ENCODE measurements at places on chromosomes 6 and 20.

GRCh38 chr6:16681260-16681873 is 79.9 kb downstream of the ATXN1 start:
- no peak for DNase-seq

DNA sequence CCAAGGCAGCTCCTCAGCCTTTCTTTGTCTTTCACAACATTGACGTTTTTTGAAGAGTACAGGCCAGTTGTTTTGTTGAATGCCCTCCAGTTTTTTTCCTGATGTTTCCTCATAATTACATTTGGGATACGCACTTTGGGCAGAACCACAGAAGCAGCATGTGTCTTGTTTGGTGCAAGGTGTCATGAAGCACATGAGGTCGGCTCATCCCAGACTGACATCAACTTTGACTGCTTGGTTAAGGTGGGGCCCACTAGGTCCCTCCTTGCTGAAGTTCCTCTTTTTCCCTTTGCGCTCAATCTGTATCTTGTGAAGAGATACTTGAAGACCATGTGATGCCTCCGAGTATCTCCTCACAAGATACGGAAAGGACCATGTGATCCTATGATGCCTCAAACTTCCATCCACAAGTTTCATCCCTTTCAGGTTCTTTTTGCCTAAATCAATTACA is 10.5 kb downstream of the SNAI1 start:
- peak; percentile 40 for DNase-seq

GRCh38 chr6:142954844-142955243 is 9.9 kb upstream of the HIVEP2 start:
- no peak for DNase-seq

GRCh38 chr20:22909436-22909835 is 125.7 kb upstream of the SSTR4 start:
- no peak for DNase-seq

- DNase-seq, result no peak
These were observed 42.7 kb upstream of the MYL9 start for GRCh38 chr20:36498386-36499179.

- no peak for DNase-seq
These were observed 60.4 kb downstream of the COL19A1 start for GRCh38 chr6:69926745-69927144.

DNA sequence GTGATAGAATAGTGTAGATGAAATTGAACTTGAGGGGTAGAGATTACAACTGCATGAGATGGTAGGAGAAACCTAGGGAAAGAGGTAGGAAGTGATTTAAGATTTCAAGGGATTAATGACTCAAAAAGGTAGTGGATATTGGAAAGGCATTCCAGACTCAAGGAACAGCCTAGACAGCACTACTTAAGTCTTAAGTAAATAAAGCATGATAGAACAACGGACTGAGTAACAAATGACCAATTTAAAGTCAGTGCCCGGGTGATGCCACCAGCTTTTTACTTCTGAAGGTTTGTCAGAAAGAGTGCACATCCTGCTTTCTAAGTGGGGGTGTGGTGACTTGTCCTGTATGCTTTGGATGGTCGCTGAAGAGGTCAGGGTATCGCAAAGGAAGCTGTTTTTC is 81.8 kb downstream of the PHACTR1 start:
- no peak for DNase-seq

- no peak for DNase-seq
These were observed 13.5 kb downstream of the DYNLT1 start for GRCh38 chr6:158630938-158631616.

GRCh38 chr6:43454290-43454695 is 1.1 kb downstream of the DLK2 start:
- peak; percentile 51 for DNase-seq

DNA sequence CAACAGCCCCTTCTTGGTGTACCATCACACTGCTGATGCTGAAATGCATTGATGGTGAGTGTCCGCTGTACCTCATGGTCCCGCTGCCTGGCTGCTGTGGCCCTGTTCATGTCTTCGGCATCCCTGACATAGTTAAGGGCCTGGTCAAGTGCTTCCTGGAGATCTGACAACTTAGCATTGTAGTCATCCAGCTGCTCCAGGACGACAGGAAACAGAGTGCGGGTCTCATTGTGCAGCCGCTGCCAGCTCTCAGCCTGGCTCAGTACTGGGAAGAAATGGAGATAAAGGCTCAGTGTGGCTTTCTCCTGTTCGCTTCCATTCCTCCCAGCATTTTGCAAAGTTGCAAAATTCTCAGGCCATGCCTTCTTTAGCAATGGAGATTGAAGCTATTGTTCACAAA is 81.8 kb downstream of the LAMA4 start:
- DNase-seq, result no peak

- no peak for DNase-seq
These were observed 6.5 kb upstream of the SLC22A16 start for GRCh38 chr6:110482774-110483400.

- DNase-seq, result no peak
These were observed 133.5 kb downstream of the TAF4 start for GRCh38 chr20:61932199-61932592.

GRCh38 chr6:70538376-70538775 is 28.4 kb upstream of the SDHAF4 start:
- DNase-seq, result no peak

GRCh38 chr6:168628176-168628553 is 187.2 kb downstream of the SMOC2 start:
- DNase-seq, result no peak

Measured in memory B cell (primary cell).